ENCODE measurements at places on chromosomes 12 and 14. TPM values are rescaled to one million over a fixed set of nuclear protein-coding genes. Genes with fewer than 3 reads are reported as not detected.
A peak's percentile ranks its signal among the peaks of the same experiment; 100 is the strongest.

DNA sequence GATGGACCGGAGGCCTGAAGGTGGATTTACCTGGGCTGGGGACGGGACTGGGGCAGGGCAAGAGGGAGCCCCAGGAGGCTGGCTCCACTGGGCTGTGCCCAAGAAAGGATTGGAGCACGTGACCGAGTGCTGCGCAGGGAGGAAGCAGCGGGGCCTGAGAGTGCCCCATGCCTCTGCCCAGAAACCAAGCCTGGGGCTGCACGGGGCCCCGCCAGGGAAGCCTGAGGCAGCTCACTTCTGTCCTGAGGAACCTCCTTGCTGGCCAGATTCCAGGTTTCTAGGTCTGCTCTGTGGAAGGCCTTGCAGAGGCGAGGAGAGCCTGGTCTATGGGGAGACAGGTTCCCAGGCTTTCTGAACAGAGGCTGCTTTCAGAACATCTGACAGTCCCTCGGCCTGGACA lies 10.4 kb downstream of the NGB start:
- no peak for DNase-seq
- H3K27ac ChIP-seq, result no peak overlapping the region
- no peaks in the 10 kb centered on the region for H3K27me3 ChIP-seq
- H3K4me3 ChIP-seq, result no peak overlapping the region

DNA sequence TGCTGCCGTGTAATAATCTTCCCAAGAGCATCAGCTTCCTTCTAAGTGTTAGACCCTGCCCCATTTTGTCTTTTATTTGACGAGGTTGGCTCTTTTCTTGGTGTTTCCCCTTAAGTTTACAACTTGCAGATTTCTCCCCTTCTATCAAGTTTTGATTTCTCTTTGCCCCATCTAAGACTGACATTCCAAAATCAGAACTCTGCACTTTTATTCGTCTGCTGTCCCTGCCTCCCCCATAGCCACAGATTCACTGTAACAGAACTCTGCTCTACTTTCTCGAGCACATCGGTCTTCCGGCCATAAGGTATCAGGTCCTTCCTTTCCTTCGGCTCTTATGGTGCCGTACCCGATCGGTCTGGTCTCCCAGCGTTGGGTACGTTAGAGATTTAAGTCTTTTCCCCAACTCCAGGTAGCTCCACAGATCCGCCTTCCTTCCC lies 563 bp downstream of the DCP1B start:
- H3K27ac ChIP-seq, result peak overlapping the region; percentile 35
- no peaks in the 10 kb centered on the region for H3K36me3 ChIP-seq
- H3K4me1 ChIP-seq, result peaks cover 15% of the 10 kb centered on the region
- no peak for DNase-seq

DNA sequence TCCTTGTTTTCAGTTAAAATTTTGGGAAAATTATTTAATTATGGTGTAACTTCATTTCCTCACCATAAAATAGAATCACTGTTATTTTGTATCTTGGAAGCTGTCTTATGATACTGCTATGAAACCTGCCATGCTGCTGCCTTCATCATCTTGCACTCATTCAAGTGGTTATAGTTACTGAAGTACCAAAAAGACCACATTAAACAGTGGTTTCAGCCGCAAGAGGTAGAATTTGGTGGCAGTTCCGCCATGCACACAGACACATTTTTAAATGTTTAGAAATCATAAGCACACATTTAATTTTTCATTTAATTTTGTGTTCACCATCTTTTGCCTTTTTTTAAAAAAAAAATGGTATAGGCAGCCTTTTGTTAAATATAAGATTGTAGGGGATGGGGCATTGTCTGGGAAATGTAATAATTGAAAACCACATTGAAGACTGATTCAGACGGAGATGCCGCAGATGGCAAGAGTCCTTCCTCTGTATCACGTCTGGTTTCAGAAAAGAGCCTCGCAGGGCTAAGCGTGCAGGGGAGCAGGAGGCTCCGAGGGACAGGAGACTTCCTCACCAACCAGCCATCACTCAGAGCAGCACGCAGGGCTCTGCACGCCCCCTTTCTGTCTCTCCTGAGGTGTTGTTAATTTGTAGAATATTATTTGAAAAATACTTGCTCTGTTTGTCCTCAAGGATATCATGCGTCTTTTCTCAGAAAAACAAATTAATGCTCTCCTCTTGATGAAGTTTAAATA lies 115.2 kb upstream of the PELI2 start:
- H3K4me3 ChIP-seq, result no peak overlapping the region
- H3K27ac ChIP-seq, result no peak overlapping the region
- no peak for DNase-seq
- H3K4me1 ChIP-seq, result no peaks in the 10 kb centered on the region
- H3K27me3 ChIP-seq, result no peaks in the 10 kb centered on the region

DNA sequence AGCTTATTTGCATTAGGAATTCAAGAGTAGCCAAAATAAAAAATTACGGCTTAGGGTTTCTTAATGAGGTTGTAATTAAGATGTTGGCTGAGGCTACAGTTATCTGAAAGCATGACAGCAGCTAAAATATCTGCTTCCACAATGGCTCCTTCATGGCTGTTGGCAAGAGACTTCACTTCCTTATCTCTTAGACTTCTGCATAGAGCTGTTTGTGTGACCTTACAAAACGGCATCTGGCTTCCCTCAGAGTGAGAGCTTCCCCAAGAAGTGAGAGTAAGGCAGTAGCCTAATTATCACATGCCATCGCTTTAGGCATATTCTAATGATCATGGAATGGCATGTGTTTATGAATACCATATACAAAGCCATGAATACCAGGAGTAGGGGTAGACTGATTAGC lies 57.6 kb downstream of the CCDC59 start:
- H3K27me3 ChIP-seq, result no peaks in the 10 kb centered on the region
- no peaks in the 10 kb centered on the region for H3K4me1 ChIP-seq
- no peak overlapping the region for H3K4me3 ChIP-seq
- DNase-seq, result no peak
- H3K27ac ChIP-seq, result no peak overlapping the region

DNA sequence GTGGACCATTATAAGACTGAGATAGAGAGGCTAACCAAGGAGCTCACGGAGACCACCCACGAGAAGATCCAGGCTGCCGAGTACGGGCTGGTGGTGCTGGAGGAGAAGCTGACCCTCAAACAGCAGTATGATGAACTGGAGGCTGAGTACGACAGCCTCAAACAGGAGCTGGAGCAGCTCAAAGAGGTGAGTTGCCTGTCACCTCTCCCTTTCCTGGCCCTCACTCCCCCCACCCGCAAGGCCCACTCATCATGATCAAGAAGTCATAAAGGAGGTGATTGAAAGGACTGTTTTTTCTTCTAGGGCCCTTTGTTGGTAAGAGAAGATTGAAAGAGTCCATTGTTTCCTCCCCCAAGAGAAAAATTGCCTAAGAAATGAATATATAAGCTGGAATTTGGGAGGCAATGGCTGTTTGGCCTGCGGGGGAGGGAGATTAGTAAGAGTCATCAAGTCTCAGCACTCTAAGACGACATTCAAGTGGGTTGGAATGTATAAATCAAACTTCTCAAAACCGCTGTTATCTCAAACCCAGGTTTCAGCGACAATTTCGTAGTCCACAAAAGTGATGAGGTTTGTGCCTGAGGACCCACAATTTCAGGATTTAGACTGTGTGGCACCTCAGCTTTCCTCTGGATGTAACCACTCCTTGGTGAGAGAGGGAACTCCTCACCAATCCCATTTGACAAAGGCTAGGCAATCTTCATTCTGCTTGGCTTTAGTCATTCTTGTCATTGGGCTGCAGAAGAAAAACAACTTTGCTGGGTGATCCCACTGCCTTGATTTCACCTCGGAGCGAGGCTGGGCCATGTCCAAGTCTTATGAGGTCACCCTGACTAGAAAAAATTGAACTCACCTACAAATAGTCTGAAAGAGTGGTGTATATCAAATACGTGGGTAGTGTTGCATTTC lies 966 bp downstream of the BICD1 start:
- DNase-seq, result peak; percentile 78
- H3K4me3 ChIP-seq, result peak overlapping the region; percentile 84
- H3K36me3 ChIP-seq, result no peaks in the 10 kb centered on the region
- H3K4me1 ChIP-seq, result peaks cover 14% of the 10 kb centered on the region
- H3K27me3 ChIP-seq, result no peaks in the 10 kb centered on the region

Gene TGFB3
- total RNA-seq, result 5.4 TPM

Gene OAS2
- total RNA-seq, result 3.1 TPM

Gene TMX1
- total RNA-seq, result 42.4 TPM
